ENCODE measurements at places on chromosomes 7 and 10.

- DNase-seq: no peak
These were observed 55.4 kb downstream of the LANCL2 start for GRCh38 chr7:55420530-55420929.

- peak; percentile 45 for DNase-seq
These were observed 9.1 kb downstream of the TRPV6 start for GRCh38 chr7:142876236-142876960.

DNA sequence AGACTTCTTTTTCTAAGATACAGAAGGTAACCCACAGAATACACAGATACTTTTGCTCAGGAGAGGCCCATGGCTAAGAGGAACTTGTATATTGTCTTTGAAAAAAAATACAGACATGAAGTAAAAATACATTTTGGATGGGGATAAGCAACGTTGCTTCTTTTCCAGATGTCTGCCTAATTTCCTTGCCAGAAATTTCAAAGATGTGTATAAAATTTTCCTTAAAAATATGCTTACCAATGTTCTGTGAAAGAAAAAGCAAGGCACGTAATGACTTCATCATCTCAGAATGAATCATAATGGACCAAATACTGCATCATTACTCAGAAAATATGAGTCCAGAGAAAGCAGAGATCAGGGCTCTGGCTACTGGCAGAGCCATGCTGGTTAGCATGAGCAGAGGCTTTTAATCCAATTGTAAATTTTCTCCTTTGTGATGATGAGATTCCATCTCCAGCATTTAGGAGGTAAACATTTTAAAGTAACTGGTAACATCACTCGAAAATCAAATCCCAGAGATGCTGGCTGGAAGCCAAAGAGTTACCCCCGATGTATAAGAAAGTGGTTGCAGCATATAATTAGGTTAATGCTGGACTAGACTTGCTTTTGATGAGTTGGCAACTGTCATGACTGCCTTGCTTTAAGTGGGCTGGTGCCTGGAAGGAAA is 272.5 kb downstream of the SEMA3A start:
- DNase-seq: no peak

DNA sequence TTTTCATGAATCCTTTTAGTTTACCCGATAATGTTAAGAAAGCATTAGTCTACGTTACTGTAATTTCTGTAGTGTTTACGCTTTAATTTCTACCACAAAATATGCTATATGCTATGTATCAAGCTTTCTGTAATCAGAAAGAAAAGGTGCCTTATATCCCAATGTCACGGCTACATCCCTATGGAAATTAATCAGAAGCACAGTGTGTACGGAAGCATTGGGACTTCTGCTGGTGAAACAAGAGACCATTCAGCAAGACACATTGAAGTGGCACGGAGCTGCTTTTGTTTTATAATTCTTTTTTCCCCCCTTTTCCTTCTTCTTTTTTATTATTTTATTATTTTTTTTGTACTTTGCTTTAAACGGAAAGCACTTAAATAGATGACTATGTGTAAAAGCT is 31.2 kb upstream of the SH2B2 start:
- DNase-seq: no peak

DNA sequence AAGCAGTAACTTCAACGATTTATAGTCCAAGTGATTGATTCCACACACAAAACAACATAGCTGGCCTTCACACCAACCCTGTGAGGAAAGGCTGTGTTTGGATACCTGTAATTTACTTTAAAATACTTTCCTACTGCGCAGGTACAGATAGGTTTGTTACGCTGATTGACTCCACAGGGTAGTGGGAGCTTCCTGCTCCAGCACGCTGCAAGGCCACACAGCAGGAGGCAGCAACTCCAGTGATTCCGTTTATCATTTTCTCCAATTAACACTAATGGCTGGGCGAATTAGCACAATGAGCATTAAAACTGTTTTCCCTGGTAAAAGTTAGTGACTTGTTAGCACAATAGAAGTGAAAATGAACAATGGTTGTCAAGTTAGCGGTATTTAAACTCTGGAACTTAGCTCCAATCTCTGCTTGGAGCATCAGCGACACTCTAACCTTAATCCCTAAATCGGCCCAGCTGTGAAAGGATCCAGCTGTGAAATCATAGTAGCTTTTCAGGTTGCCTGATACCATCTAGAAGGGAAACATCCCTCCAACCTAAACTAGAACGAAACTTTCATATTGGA is 959 bp downstream of the DCLRE1C start:
- DNase-seq: no peak

- no peak for DNase-seq
These were observed 271.3 kb downstream of the STK31 start for GRCh38 chr7:23981314-23981713.

DNA sequence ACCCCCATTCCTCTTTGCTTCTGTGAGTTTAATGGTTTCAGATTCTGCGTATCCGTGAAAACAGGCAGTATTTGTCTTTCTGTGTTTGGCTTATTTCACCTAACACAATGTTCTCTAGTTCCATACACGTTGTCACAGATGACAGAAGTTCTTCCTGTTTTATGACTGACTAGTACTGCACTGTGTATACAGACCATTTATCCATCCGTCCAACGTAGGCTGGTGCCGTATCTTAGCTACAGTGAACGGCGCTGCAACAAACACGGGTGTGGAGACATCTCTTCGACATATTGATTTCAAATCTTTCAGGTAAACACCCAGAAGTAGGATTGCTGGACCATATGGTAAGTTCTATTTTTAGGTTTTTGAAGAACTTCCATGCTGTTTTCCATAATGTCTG is 181.7 kb downstream of the PARD3 start:
- no peak for DNase-seq

DNA sequence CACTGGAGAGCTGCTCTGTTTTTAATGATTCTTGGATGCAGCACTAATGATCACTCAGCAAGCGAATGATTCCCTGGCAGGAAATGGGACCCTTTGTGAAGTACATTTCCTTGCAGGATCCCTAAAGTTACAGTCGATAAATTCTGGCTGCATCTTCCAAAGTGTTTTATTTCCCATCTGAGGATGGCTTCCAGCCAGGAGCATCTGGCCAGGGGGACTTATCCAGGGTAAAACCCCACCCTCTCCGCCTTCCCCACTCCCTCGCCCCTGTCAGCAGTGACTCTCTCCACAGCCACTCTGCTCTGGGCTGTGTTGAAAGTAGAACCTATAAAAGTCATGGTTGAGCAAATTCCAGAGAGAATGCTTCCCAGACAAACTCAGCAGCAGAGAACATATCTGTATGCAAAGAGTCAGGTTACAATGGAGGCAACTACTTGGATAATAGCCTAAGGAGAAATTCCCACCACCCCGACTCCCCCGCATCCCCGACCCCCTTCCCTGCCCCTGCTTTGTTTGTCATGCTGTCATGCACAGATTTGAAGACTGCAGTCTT is 111.0 kb upstream of the ANLN start:
- DNase-seq: peak; percentile 80

GRCh38 chr7:135204876-135205275 is 6.5 kb downstream of the WDR91 start:
- DNase-seq: no peak

DNA sequence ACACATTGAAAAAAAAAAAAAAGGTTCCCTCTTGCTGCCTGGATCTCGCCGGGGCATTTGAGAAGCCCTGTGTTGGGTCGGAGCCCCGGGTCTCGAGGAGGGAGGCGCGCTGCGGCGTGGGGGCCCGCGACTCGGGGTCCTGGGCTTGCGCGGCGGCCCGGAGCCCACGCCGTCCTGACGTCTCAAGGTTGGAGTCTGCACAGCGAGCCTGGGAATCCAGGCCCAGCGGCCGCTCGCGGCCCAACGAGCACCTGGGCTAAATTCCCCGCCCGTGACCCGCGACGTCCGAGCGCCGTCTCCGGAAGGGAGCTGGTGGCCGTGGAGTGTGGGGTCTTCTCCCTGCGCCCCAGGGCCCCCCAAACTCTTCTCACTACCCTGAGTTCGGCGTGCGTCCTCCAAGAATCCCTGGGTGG is 1.4 kb upstream of the CTBP2 start:
- DNase-seq: peak; percentile 69

DNA sequence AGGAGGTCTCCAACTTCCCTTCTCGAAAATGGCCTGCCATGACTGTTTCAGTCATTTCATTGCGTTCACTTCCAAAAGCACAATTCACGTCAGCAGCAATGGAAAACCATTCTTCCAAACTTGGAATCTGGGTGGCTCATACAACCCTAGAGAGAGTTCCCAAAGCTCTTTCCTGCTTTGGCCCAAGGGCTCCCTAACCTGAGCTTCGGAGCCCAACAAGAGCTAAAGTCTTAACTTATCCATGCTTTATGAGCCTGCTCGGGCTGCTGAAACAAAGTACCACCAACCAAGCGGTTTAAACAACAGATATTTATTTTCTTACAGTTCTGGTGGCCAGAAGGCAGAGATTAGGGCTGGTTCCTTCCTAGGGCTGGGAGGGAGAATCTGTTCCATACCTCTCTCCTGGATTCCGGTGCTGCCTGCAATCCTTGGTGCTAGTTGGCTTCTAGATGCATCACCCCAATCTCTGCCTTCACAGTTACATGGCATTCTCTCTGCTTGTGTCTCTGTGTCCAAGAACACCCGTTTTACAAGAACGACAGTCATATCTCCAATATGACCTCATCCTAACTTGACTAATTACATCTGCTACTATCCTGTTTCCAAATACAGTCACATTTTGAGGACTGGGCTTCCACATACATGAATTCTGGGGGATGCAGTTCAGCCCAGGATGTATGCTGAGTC is 33.5 kb downstream of the CAMK2B start:
- DNase-seq: no peak

GRCh38 chr10:115903845-115904244 is 369.2 kb downstream of the GFRA1 start:
- DNase-seq: no peak

DNA sequence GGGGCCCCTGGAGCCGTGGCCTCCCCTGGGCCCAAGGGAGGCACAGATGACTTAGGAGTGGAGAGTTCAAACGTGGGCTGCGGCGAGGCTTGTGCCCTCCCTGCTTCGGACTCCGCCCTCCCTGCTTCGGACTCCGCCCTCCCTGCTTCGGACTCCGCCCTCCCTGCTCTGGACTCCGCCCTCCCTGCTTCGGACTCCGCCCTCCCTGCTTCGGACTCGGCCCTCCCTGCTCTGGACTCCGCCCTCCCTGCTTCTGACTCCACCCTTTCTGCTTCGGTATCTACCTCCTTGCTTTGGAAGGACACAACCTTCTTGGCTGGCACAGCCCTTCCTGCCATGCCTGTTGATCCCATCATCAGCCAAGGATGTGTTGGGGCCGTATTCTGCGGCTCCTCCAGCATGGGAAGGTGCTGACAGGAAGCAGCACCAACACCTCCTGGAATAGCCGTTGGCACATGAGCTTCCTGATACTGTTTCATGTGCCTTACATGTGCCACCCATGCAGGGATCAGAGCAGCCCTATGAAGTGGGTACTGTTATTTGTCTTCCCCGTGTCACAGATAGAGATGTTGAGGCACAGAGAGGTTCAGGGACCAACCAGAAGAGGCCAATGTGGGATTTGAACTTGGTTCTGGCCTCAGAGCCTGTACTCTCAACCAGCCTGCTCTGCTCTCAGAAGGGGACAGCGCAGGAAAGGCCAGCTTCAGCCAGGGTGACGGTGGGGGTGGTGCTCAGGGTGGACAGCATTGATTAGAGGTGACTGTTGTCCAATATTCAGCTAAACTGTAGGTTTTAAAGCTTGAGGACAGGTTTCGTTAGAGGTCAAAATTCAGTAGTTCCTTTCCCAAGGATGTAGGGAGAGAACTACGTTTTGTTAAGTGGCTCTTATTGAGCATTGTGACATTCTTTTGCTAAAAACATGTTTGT is 114.5 kb downstream of the NKX6-2 start:
- peak; percentile 52 for DNase-seq

DNA sequence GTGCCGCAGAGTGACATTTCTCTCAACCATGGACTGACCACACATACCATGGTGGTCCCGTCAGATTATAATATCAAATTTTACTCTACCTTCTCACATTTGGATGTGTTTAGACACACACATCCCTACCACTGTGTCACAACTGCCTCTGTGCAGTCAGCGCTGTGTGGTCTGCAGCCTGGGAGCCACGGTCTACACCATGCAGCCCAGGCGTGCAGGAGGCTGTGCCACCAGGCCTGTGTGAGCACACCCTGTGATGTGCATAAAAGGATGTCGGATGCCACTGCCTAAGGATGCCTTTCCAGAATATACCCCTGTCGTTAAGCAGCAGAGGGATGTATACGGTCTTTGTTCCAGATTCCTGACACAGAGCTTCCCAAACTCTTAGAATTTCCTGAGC is 150.4 kb downstream of the TCERG1L start:
- DNase-seq: no peak

All from left forelimb (tissue), 1 donor.